ENCODE measurements at places on chromosomes 6 and 20.

- no peak for DNase-seq
Measured at GRCh38 chr6:124866040-124866439, 96.2 kb upstream of the RNF217 start.

GRCh38 chr6:135163440-135163738 lies 17.7 kb upstream of the MYB start:
- no peak for DNase-seq

- peak; percentile 63 for DNase-seq
Measured at GRCh38 chr20:58542411-58543095, 27.4 kb upstream of the APCDD1L start.

DNA sequence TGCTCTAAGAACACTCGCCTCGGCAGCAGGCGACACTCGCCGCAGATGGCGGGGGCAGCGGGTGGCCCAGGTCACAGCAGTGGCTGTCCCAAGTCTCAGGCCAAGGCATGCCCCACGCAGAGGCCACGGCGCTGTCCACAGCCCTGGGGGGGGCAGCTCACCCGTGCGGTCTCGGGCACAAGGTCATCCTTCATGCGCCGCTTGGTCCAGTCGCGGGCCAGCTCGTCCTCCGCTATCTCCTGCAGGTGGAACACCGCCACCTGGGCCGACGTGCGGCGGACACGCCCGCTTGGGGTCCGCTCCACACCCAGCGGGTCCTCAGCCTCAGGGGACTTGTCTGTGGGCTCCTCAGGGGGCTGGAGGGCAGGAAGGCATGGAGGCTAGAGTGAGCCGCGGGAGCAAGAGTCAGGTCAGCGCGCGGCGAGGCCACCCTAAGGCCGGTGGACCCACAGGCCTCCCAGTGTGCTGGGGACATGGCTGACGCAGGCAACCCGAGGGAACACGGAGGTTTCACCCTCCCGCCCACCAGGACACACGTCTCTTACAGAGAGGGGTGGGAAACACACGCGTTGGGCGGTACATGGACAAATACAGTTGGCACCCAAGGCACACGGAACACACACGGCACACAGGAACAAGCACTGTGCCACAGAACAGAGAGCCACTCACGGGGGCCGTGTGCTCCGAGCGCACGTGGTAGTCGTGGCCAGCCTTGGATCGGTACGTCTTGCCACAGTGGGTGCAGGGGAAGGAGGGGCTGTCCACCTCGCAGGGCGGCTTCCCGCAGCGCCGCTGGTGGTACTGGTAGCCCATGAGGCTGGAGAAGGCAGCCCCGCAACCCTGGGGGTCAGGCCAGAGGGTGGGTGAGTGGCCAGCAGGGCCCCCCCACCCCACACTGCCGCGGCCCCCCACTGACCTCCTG lies 6.5 kb upstream of the UCKL1 start:
- no peak for DNase-seq

DNA sequence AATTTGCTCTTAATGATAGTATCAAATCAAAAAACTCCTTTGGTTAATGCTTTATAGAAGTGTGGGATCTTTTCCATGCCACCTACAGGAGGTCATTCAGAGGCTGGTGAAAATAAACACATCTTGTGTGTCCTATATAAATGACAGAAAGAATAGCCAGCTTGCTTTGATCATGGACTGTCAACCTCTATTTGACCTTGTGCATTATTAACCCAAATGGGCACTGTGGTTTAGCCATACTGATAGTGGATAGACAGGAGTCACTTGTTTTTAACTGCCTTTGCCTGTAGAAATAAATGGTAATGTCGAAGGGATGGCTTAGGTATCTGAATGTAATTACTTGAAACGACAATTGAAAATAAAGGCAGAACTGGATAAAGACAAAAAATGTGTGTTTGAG lies 123.8 kb downstream of the CDKAL1 start:
- DNase-seq, result no peak

DNA sequence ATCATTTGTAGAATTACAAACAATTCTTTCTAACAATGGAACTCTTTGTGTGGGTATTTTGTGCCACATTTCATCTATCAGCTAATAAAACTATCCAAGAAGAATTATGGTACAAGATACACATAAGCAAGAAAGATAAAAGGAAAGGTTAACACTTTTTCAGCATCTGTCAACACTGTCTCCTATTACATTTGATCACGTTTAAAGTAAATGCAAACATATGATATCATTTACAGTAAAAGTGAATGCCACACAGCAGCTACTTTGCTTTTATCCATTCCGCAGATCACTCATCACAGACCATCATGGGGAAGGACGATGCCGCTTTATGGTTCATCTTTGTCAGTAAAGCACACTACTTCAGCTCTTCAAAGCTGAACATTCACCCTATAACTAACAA lies 456.4 kb upstream of the MANEA start:
- no peak for DNase-seq

DNA sequence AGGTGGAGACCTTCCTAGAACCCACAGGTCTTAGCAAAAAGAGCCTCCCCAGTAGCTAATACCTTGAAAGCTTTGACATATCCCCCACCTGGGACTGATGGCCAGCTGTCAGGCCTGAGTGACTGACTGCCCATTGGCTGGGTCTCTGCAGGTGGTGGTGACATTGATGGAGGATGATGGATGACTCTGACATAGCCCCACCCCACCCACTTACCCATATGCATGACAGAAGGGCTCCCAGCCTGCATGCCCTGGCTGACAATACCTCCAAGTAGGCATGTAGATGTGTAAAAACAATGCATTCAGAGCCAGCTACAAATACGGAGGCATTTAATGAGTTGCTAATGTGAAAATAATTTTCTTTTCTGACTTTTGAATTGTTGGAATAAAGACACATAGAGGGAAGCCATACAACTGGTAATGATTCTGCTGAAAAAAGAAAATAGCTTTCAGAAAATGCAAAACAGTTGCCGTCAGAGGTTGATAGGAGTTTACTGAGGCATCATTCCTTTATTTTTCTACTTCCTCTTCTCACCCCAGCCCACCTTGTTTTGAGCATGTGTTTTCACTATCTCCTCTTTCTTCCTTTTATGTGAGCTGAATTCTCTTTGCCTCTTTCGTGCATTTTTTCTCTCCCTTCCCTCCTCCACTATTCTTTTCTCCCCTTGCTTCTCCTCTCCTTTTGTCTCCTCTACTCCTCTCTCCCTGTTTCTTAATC lies 70.6 kb downstream of the OLIG3 start:
- peak; percentile 11 for DNase-seq

DNA sequence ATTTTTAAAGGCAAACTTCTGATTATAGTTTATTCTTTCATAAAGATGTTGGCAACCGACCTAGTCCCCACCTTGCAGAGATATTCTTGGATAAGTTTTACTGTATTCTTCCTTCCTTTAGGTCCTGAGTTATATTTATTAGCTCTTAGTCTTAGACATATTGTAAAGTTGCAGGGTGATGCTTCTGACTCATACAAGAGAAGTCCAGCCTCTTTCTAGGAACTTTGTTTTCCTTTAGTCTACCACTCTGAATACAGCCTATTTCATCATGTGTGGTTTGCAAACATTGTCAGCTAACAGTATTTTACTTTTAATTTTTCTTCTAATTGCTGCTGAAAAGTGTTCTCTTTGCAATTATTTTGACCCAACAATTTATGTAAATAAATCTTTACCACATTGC lies 686.7 kb downstream of the COL12A1 start:
- no peak for DNase-seq

GRCh38 chr6:111061508-111061907 lies 25.8 kb upstream of the SLC16A10 start:
- DNase-seq, result no peak
